ENCODE measurements at places on chromosomes 12 and 14. TPM values are rescaled to one million over a fixed set of nuclear protein-coding genes. Genes with fewer than 3 reads are reported as not detected.

Gene IFNG-AS1
- total RNA-seq, result not detected

Gene SERPINA6
- not detected for total RNA-seq

Gene PLEKHG7
- total RNA-seq, result not detected

Gene CDH24
- 10.9 TPM for total RNA-seq

Gene ING4
- 27.2 TPM for total RNA-seq
